GM23338 (cell line): ENCODE measurements at places on chromosomes 5 and 9.
A peak's percentile ranks its signal among the peaks of the same experiment; 100 is the strongest.

DNA sequence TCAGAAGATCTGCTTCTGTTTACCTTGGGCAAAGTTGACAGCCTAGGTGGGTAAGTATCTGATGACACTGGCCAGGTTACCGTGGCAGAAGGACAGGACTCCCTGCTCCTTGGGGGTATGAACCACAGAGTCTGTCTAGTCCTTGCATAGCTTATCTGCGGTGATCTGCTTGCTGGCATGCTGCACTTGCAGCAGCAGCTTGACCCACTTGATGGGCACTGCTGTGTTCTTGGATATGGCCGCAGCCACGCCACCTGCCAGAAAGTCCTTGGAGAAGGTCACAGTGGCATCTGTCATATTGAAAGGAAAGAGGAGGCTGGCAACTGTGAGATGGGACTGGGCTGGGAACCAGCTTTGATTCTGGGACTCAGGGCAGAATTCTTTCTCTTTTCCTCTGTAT is 35.9 kb upstream of the POC5 start:
- DNase-seq = no peak

DNA sequence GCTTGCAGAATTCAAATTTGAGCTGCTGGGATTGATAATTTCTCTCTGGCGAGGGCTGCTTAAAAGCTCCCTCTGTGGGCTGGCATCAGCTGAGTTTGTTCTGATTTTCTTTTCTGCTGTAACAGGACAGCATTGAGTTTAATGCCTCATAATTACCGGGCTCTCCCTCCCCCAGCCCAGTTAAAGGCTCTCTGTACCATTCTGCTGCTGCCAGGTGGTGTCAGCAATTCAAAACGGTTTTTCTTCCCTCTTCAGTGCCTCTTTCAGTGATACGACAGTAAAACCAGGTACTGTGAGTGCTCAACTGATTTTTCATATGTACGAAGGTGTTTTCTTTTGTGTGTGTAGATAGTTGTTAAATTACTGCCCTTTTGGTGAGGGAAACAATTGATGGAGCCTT is 509.3 kb upstream of the CTNND2 start:
- peak; percentile 27 for DNase-seq

DNA sequence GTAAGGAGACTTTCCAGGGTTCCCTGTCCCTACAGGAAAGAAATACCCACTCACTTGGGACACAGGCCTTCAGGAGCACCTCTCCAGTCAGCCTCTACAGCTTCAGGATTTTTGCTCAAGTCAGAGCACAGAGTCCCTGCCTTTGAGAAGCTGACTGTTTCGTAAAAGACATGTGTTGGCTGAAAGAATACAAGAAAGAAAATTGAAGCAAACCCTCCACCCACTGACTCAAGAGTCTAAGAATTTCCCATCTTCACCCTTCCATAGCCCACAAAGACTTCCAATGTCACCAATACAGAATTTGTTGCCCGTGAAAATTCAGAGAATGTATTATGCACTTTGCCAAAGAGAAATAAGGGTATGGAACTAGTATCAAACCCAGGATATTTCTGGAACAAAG is 53.0 kb upstream of the ZNF622 start:
- no peak for DNase-seq

GRCh38 chr5:148939676-148940075 is 113.3 kb downstream of the ADRB2 start:
- no peak for DNase-seq

- DNase-seq = no peak
Measured at GRCh38 chr9:22211588-22212360, 202.7 kb upstream of the CDKN2B start.

GRCh38 chr9:93488244-93488643 is 34.9 kb upstream of the FAM120AOS start:
- no peak for DNase-seq

DNA sequence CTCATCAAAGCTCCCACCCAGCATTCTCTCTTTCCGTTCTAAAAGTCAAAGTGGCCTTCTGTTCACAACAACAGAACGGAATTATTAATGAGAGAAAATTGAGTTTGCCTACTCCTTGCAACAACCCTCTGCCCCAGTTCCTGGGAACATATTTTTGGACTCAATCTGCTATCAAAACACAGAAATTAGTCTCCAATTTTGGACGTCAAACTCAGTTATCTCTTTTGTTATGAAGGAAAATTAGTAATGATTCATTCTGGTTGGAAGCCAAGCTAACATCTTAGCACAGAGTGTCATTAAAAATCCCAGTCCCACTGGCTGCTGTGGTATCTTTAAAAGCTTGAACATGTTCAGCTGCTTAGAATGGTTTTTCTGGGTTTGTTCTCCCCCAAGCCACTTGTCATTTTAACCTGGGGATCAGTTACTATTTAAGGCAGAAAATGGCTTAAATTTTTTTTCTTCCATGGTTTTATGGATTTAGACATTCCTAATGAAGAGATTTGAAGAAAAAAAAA is 343.2 kb downstream of the TRIM32 start:
- DNase-seq = no peak

DNA sequence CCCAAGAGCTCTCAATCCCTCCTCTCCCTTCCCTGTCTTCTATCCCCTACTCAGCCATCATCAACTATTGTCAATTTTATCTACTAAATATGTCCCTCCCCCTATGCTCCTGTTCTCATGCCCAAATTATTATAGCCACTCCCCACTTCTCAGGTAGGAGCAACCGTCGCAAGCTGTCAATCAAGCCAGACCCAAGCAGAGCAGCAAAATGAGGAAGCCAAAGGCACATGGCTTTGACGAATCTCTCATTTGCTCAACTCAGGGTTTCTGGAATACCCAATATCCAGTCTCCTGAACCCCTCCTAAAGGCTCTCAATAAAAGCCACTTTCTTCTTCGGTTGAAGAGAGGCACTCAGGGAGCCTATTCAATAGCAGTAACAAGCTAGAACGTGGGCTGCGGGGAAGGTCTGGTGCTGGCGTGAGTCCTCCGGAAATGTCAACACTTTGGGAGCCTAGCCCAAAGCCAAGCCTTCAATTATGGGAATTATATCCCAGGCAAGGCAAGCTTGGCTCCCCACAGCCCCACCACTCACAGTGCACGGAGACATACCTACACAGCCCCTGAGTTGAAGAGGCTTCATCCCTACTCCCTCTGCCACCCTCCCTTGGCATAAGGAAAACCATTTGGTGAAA is 47.7 kb downstream of the SIL1 start:
- DNase-seq = no peak

DNA sequence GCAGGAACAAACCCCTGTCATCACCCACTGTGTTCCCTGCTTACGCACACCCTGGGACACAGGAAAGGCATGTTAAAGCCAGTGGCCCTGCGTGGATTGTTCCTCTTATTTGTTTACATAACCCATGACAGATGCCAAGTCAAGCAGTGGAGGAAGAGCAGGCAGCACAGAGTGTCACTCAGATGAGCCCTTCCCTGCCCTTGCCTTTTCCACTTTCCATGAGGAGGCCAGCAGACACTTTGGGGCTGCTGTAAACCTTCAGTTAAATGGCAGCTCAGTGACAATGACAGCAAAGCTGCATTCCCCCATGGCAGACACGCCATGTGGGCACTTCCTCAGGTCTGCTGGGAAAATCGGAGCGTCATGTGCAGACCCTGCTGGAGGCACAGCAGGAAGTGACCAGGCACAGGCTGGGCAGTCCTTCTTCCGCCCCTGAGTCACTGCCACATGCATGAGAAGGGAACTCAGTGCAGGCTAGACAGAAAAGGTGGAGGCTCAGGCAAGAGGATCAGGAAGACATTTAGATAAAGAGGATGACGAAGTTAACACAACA is 216.8 kb upstream of the PIK3R1 start:
- no peak for DNase-seq

- DNase-seq = no peak
Measured at GRCh38 chr5:178602752-178603151, 12.6 kb upstream of the COL23A1 start.

DNA sequence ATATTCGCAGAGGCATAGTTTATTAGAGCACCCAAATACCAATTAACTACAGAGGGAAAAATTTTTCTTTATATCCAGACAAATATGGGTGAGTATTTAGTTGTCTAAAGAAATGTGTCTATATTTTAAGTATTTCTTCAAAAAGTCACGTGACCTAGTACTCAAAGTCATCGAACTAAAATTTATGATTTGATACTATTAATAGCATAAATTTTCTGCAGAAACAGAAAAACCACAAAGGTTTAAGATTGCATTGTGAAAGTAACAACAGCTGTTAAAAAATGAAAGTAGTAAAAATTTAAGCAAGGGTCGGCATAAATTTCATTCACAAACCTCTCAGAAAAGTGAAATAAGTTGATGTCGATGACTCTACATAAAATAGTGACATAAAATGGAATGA is 323.9 kb upstream of the RORB start:
- no peak for DNase-seq

GRCh38 chr9:76370396-76371023 is 23.7 kb downstream of the RFK start:
- peak; percentile 3 for DNase-seq

DNA sequence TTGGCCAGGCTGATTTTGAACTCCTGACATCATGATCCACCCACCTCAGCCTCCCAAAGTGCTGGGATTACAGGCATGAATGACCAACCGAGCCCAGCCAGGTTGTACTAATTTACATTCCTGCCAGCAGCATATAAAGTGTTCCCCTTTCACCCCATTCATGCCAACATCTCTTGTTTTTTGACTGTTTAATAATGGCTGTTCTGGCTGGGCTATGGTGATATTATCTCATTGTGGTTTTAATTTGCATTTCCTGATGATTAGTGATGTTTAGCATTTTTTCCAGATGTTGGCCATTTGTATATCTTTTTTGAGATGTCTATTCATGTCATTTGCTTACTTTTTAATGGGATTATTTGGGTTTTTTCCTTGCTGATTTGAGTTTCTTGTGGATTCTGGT is 87.3 kb downstream of the INVS start:
- no peak for DNase-seq

- no peak for DNase-seq
Measured at GRCh38 chr5:159657771-159658170, 258.5 kb upstream of the ADRA1B start.

GRCh38 chr9:13900449-13900848 is 413.5 kb downstream of the NFIB start:
- no peak for DNase-seq

DNA sequence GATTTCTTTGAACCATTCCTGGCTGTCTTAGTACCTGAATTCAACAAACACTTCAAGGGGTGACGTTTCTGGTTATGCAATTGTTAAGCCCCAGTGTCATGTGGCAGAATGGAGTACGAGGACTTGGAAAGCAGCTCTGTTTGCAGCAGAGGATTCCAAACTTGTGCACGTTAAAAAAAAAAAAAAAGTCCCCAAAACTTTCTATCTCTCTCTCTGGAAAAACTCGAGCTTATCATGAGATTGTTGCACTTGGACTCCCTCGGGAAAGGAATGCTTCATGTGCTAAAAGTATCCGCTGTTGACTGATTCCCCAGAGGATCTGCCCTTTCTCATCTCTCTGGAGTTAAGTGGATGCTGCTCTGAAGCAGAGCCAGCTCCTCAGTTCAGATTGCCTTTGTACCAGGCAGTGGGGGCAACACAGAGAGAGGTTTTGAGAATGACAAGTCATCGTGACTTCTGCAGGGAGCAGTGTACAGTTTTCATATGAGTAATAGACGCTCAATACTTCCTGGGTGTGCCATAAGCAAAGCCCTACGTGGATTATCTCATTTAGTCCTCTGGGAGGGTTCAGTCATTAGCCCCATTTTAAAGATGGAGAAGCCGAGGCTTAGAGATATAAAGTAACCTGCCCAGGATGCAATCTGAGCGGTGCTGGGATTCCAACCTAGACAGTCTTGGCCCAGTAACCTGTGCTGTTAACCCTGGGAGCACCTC is 28.1 kb downstream of the TMOD1 start:
- DNase-seq = no peak

DNA sequence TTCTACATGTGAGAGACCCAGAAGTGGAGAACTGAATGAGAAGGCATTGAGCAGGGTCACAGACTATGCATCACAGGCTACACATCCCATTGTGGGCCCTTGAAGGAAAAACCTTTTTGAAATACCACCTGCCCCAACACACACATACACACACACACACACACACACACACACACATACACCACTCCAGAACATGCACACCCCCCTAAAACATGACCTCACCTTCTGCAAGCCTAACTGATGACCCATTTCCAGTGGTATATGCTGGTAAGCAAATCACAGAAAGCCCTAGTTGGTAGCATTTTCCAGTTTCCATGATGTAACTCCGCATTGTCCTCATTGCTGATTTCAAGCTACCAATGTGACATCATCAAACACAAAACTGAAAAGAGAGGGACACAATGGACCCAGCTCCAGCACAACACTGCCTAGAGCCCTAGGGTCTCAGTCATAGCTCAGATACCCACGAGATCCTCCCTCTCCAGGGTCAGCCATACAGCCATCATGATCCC is 36.4 kb downstream of the THBS4 start:
- DNase-seq = no peak

GRCh38 chr9:629146-629545 is 212.4 kb upstream of the DMRT1 start:
- no peak for DNase-seq

DNA sequence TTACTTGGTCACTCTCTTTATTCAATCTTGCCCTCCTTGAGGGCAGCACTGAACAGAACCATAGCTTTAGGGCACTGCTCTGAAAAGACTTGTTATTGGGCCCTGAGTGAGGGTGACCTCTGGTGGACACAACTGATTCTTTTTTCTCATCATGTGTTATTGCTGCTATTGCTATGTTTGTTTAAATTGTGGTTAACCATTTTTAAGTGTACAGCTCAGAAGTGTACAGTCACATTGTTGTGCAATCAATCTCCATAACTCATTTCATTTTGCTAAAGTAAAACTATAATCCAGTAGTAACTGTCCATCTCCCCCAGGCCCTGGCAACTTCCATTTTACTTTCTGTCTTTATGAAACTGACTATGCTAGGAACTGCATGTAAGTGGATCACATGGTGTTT is 351.1 kb upstream of the RIOK2 start:
- peak; percentile 65 for DNase-seq

GRCh38 chr5:61435368-61435767 is 103.3 kb downstream of the ZSWIM6 start:
- DNase-seq = no peak

- no peak for DNase-seq
Measured at GRCh38 chr9:87517732-87518131, 20.1 kb downstream of the DAPK1 start.

GRCh38 chr9:137534256-137535119 is 15.7 kb downstream of the PNPLA7 start:
- peak; percentile 84 for DNase-seq

- no peak for DNase-seq
Measured at GRCh38 chr5:64693636-64694035, 3.3 kb downstream of the SHISAL2B start.
